Astrocyte (in vitro differentiated cells and primary cell): ENCODE measurements at places on chromosomes 5 and 9. TPM values are rescaled to one million over a fixed set of nuclear protein-coding genes. Genes with fewer than 3 reads are reported as not detected.

DNA sequence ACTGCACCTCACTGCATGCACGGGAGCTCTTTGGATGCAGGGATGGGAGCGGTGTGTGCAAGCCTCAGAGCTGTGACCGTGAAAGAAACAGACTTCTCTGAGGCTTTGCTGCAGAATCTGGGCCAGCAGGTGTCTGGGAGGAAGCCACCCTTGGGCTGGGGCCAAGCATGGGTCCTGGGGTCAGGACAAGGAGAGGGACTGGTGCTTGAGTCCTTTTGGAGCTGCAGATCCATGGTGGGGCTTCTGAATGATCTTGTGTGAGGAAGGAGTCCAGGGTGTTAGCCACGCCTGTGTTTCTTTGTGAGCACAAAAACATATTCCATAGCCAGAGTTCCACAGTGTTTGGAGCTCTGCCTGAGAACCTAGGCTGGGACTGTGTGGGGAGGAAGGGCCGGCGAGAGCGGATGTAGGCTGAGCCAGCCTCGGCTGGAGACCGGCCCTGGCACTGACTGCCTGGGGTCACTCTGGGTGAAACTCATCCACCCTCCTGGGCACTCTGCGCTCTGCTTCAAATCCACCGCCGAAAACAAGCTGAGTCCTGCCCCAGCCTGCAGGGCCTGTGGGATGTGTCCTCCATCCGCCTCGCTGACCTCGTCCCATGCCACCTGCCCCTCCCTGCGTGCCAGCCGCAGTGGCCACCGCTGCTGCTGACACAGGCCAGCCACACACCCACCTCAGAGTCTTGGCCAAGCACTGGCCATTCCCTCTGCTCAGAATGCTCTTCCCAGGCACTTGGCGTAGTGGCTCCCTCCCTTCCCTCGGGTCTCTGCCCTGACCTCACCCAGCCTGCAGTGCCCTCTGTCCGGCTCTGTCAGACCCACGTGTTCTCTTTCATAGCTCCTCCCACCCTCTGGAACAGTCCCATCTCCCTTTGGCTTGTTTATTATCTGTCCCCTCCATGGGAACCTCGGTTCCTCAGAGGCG lies 26.7 kb downstream of the ERGIC1 start:
- DNase-seq: peak; percentile 45

DNA sequence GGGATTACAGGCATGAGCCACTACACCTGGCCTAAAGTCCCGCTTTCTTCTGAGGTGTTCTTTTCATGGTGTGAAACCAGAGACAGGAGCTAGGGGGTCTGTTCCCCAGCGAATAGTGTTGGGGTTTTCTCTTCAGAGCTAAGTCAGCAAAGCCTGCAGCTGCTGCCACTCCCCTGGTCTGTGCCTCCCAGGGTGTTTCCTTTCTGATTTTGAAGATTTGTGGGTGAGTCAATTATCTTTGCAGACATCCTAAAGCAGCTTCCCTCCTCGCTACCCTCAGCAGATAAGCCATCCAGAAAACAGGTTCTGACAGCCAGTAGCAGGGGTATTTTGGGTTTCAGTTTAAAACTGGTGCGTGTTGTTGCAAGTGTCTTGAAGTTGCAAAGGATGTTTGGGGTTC lies 72.0 kb upstream of the IQGAP2 start:
- no peak for DNase-seq

- DNase-seq: no peak
Measured at GRCh38 chr9:97284798-97285197, 22.7 kb upstream of the CCDC180 start.

DNA sequence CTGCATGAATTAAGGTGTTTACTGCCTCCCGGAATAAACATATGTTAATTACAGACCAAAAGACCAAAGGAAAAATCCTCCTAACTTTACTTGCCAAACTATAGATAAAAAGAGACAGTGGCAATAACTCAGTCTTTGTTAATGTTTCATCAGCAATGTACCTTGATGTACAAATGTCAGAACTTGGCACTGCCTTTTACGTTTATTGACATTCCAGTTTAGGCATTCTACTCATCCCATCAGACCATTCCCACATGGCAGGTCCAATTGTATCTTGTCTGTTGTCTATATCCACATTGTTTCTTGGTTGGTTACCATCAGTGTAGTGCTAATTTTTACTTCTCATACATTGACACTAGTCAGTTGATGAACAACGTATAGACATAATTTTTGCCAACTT lies 85.5 kb downstream of the TEX10 start:
- no peak for DNase-seq

DNA sequence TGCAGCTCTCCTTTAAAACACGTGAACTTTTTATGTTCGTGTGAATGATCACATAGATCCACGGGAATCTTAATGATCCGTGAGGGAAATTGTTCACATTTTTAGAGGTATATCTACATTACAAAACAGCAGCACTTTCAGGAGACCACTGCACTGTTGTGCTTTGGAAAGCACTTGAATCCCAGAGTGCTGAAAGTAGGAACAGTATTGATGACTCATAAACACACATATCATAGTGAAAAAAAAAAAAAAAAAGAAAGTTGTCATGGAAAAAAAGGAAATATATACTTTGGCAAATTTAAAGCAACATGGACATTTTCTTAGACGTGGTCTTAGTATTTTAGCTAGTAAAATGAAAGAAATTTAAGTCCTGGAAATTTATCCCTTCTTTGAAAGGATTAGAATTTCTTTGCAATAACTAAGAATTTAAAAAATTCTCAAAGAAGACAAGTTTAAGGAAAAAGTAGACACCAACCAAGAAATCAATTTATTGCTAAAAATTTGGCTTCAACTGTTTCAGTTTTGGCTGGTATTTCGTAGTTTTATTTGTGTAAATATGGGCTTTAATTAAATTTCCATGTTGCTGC lies 55.4 kb downstream of the ADGRV1 start:
- peak; percentile 15 for DNase-seq

GRCh38 chr9:72880821-72881220 lies 72.0 kb downstream of the ALDH1A1 start:
- no peak for DNase-seq

- DNase-seq: peak; percentile 70
Measured at GRCh38 chr5:16492398-16493140, 27.0 kb upstream of the ZNF622 start.

The IGIP gene
- 2.4 and 2.6 TPM in 2 replicates for total RNA-seq

The SLC31A1 gene
- total RNA-seq: 35.8 and 39.1 TPM in 2 replicates

The PCDHA2 gene
- total RNA-seq: 2.3 and 2.5 TPM in 2 replicates

The KIF4B gene
- not detected in 2 replicates for total RNA-seq

The TMC1 gene
- 0.10 TPM in 1 of 2 replicates, not detected in the other for total RNA-seq

The LCN9 gene
- total RNA-seq: 2.1 and 4.8 TPM in 2 replicates

The HMCN2 gene
- 1.6 and 3.2 TPM in 2 replicates for total RNA-seq
